ENCODE measurements at places on chromosomes 4 and X.

- DNase-seq: no peak
Observed at GRCh38 chr4:108693819-108694218, 43.4 kb downstream of the OSTC start.

- DNase-seq: peak; percentile 39
Observed at GRCh38 chrX:7083468-7084396, 63.8 kb upstream of the STS start.

DNA sequence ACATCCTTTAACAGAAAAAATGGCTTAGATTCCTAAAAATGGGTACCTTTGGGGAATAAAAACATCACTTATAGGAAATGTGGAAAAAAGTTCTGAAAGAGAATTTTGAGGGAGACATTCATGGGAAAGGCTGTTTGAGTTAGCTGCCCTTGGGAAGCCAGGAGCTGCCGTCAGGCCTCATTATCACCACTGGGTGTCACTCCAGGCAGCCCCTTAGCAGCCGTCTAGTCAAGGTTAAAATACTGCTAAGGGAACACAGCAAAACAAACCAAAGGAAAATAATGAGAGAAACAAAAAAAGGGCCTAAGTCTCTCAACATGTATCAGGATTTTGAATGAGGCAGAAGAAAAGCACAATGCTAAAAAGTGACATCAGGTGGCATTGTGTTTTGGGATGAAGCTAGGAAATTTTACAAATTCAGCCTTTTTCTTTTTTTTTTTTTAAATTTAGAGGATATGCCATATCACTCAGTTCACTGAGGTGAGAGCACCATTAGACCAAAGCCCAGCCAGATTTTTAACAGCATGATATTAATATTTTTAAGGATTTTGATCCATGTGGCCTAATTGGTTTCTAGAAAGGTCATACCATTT, 235.3 kb downstream of the GPAT3 start:
- no peak for DNase-seq

- DNase-seq: no peak
Observed at GRCh38 chr4:149203256-149204001, 612.2 kb downstream of the IQCM start.

- no peak for DNase-seq
Observed at GRCh38 chrX:17968367-17968766, 107.3 kb upstream of the RAI2 start.

DNA sequence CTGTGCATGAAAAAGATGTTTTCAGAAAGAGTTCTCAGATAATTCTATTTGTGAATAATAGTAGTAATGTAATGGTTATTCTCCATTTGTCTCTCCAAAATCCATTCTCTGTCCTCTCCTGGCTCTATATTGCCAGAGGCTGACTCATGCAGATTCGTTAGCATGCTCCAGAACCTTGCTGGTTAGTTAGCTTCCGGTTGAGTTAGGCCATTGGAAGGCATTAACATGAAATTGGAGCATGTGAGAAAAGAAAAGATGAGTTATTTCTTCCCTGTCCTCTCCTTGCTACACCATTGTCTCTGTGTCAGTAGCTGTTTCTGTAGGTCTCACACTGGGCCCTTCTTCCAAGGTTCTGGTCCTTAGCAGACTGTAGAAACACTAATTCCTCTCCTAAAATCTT, 23.5 kb upstream of the PRDM8 start:
- no peak for DNase-seq

DNA sequence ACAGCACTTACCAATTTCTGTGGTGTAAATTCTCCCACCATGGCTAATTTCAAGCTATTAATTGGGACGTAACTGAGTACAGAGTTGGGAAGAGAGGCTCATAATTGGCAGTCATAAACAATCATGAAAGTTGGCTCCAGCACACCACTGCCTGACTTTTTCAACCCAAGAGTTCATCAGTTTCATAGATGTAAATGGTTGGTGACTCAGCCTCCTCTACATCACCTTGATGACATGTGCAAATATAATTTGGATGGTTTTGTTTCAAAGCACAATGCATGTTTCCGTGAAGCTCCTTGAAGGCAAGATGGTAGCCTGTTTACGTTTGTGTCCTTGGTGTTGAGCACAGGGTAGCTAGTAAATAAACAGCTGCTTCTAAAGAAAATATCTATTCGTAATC, 235.1 kb downstream of the LDB2 start:
- no peak for DNase-seq

GRCh38 chr4:107714256-107714655, 5.8 kb downstream of the PAPSS1 start:
- no peak for DNase-seq

DNA sequence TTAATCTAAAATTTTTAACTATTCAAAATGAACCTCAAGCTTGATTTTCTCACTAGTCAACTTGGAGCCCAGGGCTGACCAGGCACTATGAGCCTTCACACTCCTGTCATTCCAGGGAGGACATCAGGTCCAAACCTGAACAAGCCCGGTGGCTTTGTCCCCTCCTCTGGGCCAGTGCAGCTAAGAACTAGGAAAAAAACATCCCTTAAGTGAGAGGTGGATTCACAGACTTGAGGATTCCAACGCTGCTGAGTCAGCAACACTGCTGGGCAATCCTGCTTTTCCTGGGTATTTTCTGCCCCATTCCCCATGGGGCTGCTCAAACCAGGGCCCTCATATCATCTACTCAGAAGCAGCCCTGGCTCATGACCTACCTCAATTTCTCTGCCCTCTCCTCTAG, 4.0 kb downstream of the RNF212 start:
- no peak for DNase-seq

- no peak for DNase-seq
Observed at GRCh38 chr4:89294573-89295269, 12.9 kb downstream of the GPRIN3 start.

GRCh38 chrX:30612250-30612655, 34.7 kb upstream of the TASL start:
- no peak for DNase-seq

GRCh38 chrX:131477498-131477897, 66.4 kb upstream of the OR13H1 start:
- DNase-seq: no peak

DNA sequence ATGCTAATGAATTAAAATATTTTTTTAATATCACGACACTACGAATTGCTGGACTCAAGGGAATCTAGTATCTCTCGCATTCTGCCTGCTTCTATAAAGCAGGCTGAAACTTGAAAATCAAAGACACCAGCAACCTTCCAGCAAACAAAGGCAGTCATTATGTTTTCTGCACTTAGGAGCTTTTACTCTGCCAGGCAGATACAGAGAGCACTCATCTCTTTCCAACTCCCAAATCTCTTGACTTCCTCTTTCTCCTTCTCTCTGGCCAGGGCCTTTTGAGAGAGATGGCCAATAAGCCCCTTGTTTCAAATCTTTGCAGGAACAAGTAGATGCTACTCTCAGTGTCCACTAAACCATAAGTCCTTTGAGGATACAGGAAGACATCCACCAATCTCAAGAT, 95.2 kb upstream of the KLF3 start:
- no peak for DNase-seq

- DNase-seq: no peak
Observed at GRCh38 chr4:80730158-80730557, 300.4 kb upstream of the BMP3 start.

- no peak for DNase-seq
Observed at GRCh38 chr4:150256841-150257730, 178.8 kb downstream of the DCLK2 start.

DNA sequence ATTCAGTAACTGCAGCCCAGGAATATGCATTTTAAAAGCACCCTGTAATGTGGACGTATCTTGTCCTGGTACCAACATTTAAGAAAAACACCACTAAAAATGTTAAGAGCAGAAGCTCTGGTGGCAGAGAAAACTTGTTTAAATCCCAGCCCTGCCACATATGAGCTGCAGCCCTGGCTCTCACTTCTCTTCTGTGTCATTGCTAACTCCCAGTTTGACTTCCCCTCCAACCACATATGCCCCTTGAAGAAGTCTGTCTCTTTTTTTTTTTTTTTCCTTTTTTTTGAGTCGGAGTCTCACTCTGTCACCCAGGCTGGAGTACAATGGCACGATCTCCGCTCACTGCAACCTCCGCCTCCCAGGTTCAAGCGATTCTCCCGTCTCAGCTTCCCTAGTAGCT, 14.8 kb downstream of the LHFPL1 start:
- no peak for DNase-seq

- no peak for DNase-seq
Observed at GRCh38 chr4:159432436-159432835, 329.6 kb downstream of the RAPGEF2 start.

GRCh38 chr4:125772680-125773079, 457.9 kb downstream of the FAT4 start:
- no peak for DNase-seq

DNA sequence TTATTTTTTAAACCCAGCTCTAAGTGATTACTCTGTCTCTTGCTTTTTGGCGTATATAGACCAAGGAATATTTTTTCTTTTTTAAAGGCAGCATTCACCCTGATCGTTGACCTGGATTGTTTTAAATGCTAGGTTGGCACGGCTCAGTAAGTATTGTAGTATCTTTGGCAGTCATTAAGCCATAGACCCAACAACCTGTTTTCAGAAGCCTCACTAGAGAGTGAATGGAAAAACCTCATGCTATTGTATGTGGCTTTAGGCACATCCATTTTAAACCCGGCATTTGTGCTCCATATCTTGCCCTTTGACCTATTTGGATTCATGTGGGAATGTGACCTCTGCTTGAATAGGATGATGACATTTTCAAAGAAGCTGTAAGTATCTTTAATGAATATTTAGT, 183.9 kb downstream of the SNCA start:
- no peak for DNase-seq

All from activated CD4-positive, alpha-beta T cell treated with anti-CD3 and anti-CD28 coated beads, Interleukin-2, amount 50 U/mL, for 4 hours (primary cell).